ENCODE measurements at places on chromosomes 7 and 10.

- DNase-seq, result no peak
Observed at GRCh38 chr10:30116041-30116491, 56.7 kb upstream of the JCAD start.

DNA sequence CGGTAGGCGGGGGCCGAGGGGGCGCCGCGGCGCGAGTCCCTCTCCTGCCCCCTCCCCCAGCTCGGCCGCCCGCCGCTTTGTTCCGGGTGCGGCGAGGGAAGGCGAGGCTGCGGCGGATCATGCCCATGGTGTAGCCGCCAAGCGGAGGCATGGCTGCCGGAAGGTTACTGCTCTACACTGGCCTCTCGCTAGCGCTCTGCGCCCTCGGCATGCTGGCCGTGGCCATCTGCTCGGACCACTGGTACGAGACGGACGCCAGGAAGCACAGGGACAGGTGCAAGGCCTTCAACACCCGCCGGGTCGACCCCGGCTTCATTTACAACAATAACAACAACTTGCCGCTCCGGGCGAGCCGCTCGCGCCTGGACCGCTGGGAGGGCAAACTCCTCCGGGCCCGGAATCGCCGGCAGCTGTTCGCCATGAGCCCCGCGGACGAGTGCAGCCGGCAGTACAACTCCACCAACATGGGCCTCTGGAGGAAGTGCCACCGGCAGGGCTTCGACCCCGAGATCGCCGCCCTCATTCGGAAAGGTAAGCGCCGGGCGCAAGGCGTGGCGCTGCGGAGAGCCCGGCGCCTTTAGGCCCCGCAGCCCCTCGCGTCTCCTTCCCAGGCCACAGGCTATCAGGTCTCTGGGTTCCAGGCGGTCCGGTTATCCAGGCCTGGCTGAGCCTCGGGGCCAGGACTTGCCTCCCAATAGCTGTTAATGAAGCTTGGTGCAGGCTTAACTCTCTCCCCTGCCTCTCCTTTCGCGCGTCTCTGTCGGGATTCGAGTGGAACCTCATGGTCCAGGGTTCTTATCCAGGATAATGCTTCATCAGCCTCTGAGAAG lies 513 bp downstream of the TMEM178B start:
- no peak for DNase-seq

DNA sequence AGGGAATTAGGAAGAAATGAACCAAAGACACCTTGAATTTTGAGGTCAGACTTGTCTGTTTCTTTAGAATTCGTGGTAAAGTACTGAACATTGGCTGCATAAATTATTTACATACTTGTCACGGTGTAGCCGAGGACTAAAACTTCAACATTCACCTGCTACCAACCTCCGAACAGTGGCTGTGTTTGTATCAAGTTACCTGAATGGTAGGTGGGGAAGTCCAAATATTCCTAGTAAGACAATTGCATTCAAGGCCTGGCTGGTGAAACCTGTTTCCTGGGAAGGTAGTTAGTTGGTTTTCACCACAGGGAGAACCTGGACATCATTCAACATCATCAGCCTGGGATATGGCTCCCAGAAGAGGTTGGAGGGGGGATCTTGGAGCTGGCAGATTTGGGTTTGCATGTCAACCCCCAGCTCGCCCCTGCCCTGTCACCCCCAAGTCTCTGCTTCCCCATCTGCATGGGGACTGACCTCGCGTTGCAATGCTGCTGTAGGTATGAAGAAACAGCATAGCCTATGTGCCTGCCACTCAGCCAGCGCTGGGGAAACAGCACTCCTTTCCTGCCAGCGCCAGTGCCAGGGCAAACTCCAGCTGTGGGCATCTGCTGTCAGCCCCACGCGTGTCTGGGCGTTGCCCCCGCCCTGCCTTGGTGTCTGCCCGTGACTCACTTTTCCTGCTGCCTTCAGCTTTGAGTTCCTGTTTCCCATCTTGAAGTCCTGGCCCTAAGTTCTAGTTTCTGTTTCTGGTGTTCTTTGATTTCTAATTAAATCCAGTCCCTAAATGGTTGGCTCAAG lies 12.7 kb upstream of the LARP4B start:
- no peak for DNase-seq

DNA sequence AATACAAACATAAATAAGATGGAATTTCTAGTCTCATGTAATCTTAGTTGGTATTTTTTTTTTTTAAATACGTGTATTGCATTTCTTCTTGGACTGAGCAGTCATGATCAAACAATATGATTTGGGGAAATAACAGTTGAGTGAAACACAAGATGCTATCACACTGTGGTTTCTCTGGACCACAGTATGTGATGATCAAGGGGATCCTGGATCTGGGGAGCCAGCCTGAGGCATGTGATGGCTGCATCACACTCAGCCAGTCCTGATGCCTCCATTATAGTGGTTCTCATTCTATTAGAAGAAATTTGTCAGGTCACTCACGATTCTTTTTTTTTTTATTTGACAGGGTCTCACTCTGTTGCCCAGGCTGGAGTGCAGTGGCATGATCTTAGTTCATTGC lies 495.9 kb upstream of the POT1 start:
- DNase-seq, result no peak

- DNase-seq, result no peak
Observed at GRCh38 chr7:31340051-31340450, 475 bp downstream of the NEUROD6 start.

DNA sequence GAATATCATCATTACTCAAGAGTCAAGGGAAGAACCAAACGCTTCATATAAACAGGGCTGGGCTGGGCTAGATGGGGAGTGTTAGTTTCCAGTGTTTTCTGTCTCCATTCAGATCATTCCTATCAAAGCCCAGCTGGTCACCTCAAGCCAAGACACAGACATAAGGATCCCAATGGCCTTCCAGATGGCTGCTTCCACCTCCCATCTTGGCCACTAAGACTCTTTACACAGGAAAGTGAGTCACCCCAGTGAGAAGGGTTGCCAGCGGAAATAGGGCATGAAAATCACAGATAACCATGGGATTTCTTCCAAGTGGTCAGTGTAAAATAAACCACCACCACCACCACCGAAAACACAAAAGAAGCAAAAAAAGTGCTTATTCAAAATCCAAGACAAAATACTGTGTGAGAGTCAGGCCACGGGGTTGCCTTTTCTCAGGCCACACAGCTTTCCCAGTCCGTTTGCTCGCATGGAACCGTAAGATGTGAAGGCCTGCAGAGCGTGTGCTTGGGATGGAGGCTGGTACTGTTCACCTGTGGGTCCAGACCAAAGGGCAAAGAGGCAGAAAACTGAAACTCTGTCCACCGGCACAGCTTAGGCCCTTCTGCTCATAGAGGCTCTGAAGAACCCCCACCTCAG lies 5.6 kb downstream of the PRSS2 start:
- no peak for DNase-seq

DNA sequence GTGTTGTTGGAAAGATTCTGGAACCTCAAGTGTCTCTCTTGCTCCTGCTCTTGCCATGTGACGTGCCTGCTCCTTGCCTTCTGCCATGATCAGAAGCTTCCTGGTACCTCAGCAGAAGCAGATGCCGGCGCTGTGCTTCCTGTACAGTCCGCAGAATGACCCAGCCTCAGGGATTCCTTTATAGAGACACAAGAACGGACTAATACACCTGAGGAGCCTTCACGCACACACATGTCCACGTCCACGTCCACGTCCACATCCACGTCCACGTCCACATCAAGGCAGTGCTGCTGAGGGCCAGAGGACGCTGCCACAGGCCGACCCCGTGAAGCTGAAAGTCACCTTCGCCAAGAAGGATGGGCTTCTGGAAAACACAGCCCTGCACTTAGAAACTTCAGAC lies 190.1 kb downstream of the MAD1L1 start:
- DNase-seq, result no peak

DNA sequence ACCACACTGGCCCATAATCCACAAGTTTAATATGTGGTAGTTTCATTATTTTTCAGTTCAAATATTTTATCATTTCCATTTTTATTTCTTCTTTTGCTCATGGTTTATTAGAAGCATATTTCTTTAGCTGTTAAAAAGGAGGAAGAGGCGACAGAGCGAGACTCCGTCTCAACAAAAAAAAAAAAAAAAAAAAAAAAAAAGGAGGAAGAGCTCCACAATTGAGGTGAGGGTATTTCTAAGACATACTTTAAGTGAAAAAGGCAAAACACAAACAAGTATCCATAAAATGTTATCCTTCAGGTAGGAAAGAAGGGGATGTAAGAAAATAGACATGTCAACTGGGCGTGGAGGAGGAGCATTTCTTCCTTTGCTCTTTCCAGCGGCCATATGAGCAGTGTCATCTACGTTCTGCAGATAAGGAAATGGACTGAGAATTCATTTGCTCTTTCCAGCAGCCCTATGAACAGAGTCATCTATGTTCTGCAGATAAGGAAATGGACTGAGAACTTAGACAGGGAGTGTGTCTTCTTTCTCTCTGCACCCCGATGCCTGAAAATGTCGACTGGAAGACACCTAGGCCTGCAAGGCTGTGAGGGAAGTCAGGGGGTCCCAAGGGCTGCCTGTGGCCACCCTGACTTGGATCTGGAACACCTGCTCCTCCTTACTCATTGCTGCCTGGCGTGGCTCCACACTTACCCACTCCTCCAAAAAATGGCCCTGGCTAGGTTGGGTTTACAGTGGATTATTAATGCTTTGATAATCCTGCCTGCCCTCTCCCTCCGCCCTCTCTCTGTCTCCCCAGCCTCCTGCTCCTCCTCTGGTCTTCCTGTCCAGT lies 18.9 kb upstream of the RAMP3 start:
- DNase-seq, result no peak

GRCh38 chr10:25698638-25699037 lies 235.4 kb upstream of the MYO3A start:
- no peak for DNase-seq

DNA sequence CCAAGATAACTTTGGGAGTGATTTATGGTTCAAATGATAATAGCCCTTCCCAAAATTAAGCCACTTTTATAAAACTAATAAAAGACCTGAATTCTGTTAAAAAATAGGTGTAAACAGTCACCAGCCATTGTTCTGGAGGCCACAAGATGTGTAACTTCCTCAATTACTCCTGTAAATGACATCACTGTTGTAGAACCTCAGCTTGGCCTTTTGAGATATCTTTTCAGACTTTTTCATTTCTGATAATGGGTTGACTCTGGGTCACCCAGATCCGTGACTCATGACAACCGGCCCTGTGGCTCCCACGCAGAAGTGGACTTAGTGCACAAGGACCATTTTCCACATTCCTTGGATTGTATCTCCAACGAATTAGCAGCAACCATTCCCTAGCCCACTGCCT lies 106.6 kb downstream of the DKK1 start:
- DNase-seq, result no peak

- DNase-seq, result no peak
Observed at GRCh38 chr10:18195060-18195799, 55.0 kb downstream of the CACNB2 start.

DNA sequence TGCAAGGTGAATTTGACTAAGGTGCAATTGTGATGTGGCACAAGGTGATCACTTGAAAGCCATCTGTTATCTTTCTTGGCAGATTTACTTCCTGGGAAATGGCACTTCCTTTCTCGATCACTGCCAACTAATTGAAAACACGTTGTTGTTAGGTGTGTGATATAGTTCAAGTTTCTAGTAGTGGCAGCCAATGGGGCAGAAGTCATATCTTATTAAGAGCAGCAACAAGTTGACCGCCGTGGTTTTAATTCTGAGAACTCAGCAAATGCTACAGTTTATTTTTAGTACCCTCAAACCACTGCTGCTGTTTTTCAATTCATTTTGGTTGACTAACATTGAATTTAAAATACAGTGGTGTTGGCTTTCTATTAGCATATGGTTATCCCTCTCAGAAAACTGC lies 1.6 kb downstream of the CHN2 start:
- DNase-seq, result no peak

- no peak for DNase-seq
Observed at GRCh38 chr10:66746711-66747110, 179.1 kb upstream of the LRRTM3 start.

DNA sequence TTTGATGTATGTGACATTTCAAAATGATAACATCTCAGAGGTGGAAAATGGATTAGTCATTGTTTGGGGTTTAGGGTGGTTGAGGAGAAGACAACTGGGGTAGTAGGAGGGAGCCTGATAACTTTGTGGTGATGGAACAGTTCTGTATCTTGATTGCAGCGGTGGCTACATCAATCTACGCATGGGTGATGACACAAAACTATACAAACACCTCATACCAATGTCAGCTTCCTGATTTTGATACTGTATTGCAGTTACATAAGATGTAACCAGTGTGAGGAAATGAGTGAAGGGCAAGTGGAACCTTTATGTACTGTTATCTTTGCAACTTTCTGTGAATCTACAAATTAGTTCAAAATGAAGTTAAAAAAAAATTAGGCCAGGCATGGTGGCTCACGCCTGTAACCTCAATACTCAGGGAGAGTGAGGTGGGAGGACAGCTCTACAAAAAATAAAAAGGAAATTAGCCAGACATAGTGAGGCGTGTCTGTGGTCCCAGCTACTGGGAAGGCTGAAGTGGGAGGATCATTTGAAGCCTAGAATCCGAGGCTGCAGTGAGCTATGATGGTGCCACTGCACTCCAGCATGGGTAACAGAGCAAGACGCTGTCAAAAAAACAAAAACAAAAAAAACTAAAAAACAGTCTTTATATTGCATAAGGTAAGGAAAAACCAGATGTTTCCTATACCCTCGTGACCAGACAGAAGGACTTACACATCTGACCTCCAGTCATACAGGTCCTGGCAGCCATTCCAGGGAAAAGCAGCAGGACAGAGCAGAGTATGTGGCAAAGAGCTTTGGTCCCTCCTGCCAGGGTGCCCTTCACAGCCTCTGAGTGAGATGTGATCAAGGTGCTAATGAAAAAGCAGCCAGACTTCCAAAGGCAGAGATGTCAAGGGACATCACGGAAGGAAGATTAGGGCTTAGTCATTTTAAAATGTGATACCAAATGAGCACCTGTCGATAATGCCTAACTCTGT lies 50.8 kb downstream of the CYTH3 start:
- no peak for DNase-seq

DNA sequence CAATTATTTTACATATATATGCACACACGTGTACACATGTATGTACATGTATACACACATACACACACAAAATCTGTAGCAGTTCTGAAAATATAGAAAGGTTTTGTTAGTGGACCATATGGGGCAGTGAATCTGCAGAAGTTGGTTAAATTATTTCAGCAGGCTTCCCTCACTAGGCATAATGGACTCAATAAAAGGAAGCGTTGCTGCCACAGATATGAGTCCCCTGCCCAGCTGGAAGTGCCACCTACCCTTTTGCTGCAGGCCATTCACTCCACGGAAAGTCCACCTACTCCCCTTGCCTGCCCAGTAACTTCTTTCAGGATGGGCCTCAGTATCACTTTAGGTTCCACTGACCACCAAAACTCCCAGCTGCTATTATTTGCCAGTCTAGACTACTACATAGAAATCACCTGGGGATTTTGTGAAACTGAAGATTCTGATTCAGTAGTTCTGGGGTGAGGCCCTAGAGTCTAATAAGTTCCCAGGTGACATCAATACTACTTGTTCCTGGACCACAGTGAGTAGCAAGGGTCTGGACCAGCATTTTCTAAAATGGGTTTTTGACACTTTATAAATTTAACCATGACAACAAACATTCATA lies 29.3 kb upstream of the CROT start:
- no peak for DNase-seq

Measured in T47D (cell line).